NCI-H187 (cell line): ENCODE measurements at places on chromosomes 11 and 22.
A peak's percentile ranks its signal among the peaks of the same experiment; 100 is the strongest.

DNA sequence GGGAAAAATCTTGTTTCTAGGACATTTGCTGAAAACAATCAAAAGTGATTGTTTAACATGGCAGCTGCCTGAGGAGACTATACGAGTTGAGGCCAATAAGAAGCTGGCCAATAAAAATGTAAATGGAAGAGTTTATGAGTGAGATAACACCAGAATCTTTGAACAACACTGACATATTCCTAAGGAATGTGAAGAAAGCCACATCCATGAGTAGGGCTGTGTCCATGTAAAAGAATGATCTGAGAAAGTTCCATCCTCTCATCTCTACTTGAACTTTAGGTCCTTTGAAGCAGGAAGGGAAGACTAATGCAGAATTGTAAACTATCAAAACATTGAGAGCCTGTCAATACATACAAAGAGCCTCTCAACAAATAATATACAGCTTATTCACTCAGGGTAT is 6.9 kb upstream of the CHORDC1 start:
- DNase-seq: no peak

GRCh38 chr11:441418-442274 is at the start of gene ANO9:
Gene ANO9, minus strand, starts transcription at chr11:442011. Its CDS starts 85 bp downstream, at chr11:441926.
- DNase-seq: peak; percentile 84

DNA sequence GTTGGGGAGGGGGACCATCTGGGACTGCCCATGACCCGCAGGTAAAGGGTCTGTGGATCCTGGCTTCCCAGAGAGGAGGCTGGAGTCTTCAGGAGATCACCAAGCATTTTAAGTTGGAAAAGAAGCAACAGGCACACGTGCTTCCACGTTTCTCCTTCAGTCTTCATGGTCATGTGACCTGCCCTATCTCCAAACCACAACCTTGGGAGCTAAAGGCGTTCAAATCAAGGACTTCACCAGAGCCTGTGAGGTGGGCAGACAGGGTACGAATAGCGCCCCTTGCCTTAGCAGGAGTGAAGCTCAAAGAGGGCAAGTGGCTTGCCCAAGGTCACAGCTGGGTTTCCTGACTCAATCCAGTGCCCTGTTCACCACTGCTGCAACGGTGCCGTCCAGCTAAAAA is 6.7 kb downstream of the TMEM184B start:
- no peak for DNase-seq

GRCh38 chr11:131690362-131690761 is 319.9 kb downstream of the NTM start:
- DNase-seq: no peak

DNA sequence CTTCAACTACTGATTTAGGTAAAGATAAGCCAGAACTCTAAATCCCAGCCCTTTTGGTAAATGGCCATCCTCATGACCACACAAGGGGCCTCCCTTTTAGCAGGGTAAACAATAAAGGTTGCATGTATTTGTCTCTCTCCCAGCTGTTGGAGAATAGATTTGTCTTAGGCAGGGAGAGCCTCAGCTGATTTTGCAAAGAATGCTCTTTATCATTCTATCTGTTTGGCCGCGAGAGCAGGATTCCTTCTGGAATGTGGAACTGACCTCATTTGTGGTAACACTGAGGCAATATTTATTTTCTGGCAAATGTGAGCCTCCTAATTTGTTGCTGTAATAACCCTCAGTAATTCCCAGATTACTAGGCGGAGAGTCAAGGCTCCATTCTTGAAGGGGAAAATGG is 15.3 kb downstream of the PTS start:
- no peak for DNase-seq

DNA sequence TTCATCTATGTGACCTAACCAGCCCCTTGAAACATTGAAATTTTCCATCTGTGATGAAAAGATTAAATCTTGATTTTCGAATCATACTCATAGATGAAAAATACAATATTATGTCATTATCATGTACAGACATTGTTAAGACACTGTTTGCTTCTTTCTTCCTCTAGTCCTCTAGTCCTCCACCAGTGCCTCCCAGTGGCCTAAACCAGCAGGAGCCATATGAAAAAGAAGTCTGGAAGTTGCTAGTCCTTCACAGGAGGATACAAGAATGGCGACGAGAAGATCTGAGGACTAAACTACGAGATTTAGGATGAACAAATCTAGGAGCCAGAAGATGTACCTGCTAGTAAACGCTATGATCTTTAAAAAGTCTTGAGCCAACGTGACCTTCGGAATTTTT is 134.1 kb downstream of the SLC17A6 start:
- no peak for DNase-seq

DNA sequence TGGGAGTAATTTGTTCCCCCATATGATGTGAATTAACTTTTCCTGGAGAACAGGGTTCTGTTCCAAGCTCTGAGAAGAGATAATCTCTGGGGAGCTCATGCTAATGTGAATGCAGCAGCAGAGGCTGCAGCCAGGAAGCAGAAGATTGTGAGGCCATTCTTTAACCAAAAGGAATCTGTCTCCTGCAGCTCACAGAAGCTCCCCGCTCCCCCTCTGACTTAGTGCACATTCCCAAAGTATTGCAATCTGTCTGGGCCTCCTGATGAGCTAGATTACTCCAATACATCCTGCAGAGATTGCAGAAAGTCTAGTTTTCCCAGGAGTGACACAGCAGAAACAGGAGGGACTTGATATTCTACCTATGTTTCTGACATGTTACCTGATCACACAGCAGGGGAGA is 420.6 kb upstream of the FAT3 start:
- no peak for DNase-seq

DNA sequence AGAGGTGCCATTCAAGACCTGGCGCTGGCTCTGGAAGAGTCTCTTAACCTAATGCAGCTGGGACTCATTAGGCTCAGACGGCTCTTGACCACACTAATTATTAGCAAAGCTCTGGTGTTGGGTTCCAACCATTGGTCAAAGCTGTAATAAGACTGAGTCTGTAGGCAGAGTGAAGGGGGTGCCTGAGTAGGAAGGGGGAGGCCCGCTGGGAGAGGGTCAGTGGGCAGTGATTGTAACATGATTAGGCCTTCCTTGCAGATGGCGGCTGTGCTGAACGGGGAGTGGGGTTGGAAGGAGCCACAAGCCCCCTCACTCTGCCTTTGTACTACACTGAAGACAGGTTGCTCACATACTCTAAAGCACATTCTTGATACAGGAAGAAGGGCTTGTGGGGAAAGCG is 5.2 kb downstream of the SRPRA start:
- no peak for DNase-seq

DNA sequence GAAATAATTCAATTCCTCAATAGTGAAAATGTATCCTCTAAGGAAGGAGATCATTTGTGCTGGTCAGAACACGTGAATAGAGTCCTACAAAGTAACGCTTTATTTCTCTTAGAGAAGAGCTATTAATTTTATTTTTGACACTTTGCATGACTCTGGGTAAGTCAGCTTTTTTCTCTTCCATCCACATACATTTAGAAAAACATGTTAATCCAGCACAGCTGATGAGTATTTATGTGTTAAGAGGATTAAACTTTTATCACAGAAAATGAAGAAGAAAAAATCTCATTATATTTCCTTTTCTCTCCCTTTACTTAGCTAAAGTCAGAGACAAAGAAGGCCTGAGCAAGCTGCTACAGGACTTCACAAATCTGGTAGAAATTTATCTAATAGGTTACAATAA is 649.5 kb upstream of the CCDC179 start:
- DNase-seq: no peak

- no peak for DNase-seq
These were observed 231.5 kb downstream of the MIAT start for GRCh38 chr22:26888887-26889286.

GRCh38 chr22:44260216-44261035 is 52.3 kb downstream of the SHISAL1 start:
- DNase-seq: no peak

- no peak for DNase-seq
These were observed 127.4 kb downstream of the ELP4 start for GRCh38 chr11:31636983-31637382.

DNA sequence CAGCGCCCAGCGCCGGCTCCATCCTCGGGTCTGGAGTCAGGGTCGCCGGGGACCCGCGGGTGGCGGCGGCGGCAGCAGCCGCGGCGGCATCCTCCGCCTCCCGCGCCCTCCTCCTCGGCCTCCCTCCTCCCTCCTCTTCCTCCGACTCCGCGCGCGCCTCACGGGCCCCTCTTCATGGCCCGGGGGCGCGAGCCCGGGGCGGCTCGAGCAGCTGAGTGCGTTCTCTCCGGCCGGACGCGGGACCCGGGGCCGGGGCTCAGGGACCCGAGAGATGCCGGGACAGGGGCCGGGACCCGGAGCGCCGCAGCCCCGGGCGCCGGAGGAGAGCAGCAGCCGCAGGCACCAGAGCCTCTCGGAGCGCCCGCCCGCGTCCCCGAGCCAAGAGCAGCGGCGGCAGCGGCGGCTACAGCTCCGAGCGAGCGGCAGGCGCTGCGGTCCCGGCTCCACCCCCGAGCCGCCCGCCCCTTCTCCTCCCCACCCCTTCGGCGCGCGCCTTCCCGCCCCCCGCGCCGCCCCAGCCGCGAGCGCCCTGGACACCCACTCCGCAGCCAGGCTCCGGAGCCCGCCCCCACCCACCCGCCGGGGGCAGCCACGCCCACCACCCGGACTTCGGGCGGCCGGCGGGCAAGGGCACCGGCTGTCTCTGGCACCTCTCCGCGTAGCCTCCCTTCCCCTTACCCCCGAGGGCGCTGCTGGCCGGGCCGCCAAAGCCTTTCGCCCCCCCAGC is at the start of gene CHST1:
Gene CHST1, minus strand, starts transcription at position 417 of the 727 bp plus-strand sequence. CDS start 14,699 bp downstream, outside the sequence.
- DNase-seq: peak; percentile 32

GRCh38 chr11:19740586-19740985 is 27.9 kb downstream of the NAV2 start:
- no peak for DNase-seq

- no peak for DNase-seq
These were observed 854.0 kb downstream of the BRD1 start for GRCh38 chr22:48973694-48974041.

GRCh38 chr11:95241681-95242081 is 10.7 kb upstream of the SESN3 start:
- no peak for DNase-seq

DNA sequence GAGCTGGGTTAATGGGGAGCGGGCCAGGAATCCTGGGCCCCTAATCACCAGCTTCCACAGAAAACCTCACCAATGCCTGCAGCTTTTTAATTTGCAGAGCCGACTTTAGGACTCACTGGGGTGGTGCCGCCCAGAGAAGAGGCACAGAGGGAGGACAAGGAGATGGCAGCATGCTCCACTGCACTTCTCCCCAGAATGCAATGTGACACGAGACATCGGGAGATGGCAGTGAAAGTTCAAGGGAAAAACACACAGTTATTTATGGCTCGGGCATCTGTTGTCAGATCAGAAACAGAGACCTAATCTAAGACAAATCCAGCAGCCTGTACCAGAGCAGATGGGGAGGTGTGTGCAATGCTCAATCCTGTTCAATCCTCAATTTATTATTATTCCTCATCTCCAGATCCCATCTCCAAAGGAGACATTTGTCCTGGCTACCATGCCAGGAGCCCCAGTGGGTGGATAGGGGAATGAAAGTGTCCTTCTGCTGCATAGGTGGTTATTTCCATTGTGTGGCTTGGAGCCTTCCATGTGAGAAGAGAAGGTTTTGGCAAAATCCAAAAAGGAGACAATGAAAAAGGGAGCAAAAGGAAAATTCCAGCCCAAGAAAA is 250.0 kb downstream of the NXPE2 start:
- no peak for DNase-seq

- DNase-seq: no peak
These were observed 20.9 kb downstream of the ALKBH3 start for GRCh38 chr11:43901551-43901950.

DNA sequence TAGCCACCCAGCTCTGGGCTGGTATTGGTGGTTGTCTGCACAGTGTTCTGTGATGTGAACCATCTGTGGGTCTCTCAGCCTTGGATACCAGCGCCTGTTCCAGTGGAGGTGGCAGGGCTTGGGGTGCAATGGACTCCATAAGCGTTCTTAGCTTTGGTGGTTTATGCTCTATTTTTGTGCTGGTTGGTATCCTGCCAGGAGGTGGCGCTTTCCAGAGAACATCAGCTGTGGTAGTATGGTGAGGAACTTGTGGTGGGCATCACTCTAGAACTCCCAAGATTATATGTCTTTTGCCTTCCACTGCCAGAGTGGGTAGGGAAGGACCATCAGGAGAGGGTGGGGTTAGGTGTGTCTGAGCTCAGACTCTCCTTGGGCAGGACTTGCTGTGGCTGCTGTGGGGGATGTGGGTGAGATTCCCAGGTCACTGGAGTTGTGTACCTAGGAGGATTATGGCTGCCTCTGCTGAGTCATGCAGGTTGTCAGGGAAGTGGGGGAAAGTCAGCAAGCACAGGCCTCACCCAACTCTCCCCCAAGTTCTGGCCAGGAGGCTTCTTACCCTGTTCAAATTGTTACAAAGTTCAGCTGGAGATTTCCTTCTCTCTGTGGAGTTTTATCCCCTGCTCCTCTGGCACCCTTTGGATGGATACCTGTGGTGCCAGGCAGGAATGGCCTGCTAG is 47.2 kb downstream of the MRGPRX2 start:
- no peak for DNase-seq

GRCh38 chr22:26642465-26643417 is 14.6 kb upstream of the MIAT start:
- no peak for DNase-seq

GRCh38 chr11:34769224-34769623 is 147.0 kb downstream of the APIP start:
- no peak for DNase-seq

DNA sequence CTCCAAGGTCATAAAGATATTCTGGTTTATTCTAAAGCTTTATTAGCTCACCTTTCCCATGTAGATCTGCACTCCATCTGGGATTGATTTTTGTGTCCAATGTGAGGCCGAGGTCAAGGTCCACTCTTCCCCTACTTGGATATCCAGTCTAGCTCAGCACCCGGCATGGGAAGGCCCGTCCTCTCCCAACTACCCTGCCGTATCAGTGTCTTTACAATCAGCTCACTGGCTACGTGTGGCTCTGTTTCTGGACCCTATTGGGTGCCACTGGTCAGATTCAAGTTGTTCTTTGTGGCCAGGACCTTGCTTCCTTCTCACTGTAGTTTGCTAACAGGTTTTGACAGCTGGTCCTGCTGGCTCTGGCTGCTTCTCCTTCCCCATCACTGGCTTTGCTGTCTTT is 30.9 kb downstream of the KCNQ1OT1 start:
- DNase-seq: no peak

DNA sequence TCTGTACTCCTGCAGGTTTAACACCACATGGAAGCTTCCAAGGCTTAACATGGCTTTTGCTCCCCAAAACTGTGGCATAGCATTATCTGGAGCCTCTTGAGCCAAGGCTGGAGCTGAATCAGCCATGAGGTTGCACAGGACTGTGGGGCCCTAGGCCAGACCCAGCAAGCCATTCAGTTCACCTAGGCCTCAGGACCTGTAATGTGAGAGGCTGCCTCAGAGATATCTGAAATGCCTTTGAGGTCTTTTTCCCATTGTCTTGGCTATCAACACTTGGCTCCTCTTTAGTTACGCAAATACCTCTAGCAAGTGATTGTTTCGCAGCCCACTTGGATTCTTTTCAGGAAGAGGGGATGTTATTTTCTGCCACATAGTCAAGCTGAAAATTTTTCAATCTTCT is 72.0 kb downstream of the VPREB1 start:
- DNase-seq: no peak

GRCh38 chr22:33909911-33910310 is 10.4 kb downstream of the LARGE1 start:
- DNase-seq: no peak
